ENCODE measurements at places on chromosomes 3 and 15.
A peak's percentile ranks its signal among the peaks of the same experiment; 100 is the strongest.

DNA sequence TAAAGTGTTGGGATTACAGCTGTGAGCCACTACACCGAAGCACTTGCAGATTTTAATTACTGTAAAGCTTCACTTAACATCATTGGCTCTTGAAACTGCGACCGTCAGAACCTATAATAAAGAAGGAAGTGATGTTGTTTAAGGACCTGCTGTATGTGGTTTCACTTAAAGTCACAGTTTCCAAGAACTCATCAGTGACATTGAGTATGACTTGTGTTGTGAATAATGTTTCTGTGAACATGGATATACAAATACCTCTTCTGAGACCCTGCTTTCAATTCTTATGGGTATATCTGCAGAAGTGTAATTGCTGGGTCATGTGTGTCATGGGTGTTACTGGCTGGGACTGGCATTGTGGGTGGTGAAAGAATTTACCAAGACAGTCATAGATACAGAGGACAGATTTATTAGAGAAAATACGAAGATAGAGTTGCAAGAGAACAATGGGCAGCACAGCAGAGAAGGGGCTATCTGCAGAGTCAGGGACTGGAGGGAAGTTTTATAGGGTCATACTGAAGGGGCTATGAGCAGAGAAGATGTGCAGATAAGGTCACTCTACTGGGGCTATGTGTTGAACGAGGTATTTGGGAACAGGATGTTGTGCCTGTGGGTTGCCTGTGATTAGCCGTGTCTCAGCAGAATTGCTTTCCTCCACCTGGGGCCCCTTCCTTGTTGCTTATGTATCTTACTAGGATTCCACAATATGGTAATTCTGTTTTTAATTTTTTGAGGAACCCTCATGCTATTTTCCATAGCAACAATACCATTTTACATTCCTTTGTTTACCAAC, 4.5 kb downstream of the NDUFB5 start:
- no peaks in the 10 kb centered on the region for H3K36me3 ChIP-seq
- H3K4me3 ChIP-seq, result no peak overlapping the region
- H3K27ac ChIP-seq, result no peak overlapping the region
- H3K27me3 ChIP-seq, result no peaks in the 10 kb centered on the region

DNA sequence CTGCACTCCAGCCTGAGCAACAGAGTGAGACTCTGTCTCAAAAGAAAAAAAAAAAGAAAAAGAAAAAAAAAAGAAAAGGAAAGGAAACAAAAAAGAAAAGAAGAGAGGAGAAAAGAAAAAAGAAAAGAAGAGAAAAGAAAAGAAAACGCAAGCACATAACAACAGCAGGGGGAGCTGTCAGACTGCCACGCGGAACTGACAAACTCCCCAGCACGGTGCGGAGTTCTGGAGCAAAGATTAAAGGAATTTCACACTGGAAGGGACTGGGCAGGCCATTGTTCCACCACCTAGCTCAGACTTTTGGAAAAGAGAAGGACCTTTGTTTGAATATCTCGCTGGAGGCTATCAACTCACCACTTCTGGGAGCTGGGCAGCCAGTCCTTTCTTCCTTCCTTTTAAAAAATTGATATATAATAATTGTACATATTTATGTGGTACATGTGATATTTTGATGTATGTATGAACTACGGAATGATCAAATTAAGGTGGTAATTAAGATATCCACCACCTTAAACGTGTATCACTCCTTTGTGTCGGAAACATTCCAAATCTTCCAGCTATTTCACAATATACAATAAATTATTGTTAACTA, 40.5 kb downstream of the DPPA2 start:
- no peaks in the 10 kb centered on the region for H3K4me1 ChIP-seq
- H3K36me3 ChIP-seq, result no peaks in the 10 kb centered on the region
- DNase-seq, result peak; percentile 41

- H3K27me3 ChIP-seq, result no peaks in the 10 kb centered on the region
- DNase-seq, result no peak
- no peaks in the 10 kb centered on the region for H3K36me3 ChIP-seq
These were observed at the start of gene ROBO2 for GRCh38 chr3:77039606-77040171. ROBO2 (plus strand) TSS chr3:77040099; CDS start chr3:77040786, 687 bp downstream.

DNA sequence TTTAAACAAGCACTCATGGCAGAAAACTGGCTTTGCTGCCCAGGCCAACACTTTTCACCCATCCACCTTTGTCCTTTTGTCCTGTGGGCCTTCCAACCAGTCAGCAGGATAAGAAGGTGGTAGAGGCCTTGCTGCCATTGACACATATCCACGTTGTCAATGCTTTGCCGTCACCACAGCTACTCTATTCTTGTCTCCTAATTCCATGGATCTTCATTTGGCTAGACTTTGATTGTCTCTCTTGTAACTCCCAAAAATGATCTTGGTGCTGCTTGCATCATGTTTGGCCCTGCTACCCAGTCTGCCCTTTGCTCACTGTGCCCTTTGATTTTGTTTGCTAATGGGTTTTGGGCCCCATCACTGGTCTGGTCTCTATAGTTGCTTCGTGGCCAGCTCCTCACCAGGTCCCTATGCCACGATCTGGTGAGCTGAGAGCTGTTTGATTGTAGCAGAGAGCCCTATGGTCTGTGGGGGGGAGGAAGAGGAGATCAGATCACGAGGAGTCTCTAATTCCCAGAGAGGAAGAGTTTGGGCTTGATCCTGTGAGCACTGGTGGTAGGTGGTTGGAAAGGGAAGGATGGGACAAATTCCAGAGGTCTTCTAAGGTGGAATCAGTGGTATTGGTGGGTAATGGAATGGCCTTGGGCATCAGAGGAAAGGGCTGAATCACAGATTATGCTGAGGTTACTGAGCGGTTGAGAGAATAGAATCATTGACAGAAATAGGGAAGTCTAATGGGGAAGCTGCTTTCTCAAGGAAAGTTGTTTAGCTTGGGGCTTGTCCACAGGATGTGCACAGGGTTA, 40.3 kb downstream of the ABHD2 start:
- no peaks in the 10 kb centered on the region for H3K27me3 ChIP-seq
- H3K36me3 ChIP-seq, result no peaks in the 10 kb centered on the region
- no peak overlapping the region for H3K4me3 ChIP-seq
- no peak overlapping the region for H3K27ac ChIP-seq

DNA sequence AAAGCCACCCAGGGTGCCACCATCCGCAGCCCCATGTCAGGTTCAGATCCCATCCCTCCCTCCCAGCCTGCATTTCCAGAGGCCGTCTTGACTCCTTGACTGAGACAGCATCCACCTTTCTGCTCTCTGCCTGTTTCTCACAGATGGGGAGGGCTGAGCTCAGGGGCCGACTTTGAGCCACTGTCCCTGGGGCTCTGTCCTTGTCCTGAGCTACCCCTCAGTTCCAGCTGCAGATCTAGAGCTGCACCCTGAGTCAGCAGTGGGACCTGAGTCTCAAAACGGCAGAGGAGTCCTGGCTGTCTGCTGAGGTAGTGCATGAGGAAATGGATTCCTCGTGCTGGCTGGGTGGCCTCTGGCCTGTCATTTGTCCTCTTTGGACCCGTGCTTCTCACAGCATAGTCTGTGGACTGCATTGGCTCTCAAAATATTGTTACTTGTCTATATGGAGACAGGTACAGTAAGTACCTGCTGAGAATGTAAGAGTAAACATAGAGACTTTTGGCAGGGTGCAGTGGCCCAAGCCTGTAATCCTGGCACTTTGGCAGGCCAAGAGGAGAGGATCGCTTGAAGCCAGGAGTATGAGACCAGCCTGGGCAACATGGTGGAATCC, 22.3 kb downstream of the RPLP1 start:
- DNase-seq, result no peak
- no peak overlapping the region for H3K4me3 ChIP-seq
- H3K4me1 ChIP-seq, result no peaks in the 10 kb centered on the region
- no peak overlapping the region for H3K27ac ChIP-seq
- H3K36me3 ChIP-seq, result no peaks in the 10 kb centered on the region

GRCh38 chr3:159914426-159914825, 74.2 kb upstream of the IL12A start:
- H3K27me3 ChIP-seq, result no peaks in the 10 kb centered on the region
- no peaks in the 10 kb centered on the region for H3K4me1 ChIP-seq
- no peak overlapping the region for H3K4me3 ChIP-seq
- no peak overlapping the region for H3K27ac ChIP-seq
- H3K36me3 ChIP-seq, result no peaks in the 10 kb centered on the region
- DNase-seq, result no peak

DNA sequence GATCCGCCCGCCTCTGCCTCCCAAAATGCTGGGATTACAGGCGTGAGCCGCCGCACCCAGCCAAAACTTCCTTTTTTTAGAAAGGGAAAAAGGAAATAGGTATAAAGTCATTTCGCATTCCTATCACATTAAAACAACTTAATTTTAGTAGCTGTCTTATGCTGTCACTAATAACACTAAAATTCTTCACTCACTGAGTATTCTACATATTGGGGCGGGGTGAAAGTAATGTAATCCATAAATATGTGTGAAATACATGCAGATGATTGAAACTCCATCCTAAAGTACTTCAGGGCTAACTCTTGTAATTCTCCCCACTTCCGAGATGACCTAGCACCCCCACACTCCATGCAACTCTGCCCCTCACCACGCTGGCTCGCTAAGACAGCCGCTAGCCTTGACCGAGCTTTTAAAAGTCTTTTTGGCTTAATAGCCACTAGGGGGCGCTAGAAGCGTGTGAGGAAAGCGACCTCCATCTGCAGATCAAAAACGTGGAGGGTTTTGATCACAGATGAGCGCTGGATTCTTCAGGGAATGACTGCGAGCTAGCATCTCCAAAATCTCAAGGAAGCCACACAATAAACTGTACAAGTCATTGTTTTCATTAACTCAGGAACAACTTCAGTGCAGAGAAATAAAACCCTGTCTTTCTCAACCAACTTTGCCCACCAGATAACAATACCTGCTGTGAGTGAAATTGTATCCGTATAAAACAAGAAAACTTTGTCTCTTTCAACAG, 129.3 kb upstream of the IGF1R start:
- DNase-seq, result peak; percentile 61
- no peak overlapping the region for H3K27ac ChIP-seq
- no peaks in the 10 kb centered on the region for H3K27me3 ChIP-seq
- H3K4me1 ChIP-seq, result peaks cover 1% of the 10 kb centered on the region

- H3K4me1 ChIP-seq, result no peaks in the 10 kb centered on the region
- no peak overlapping the region for H3K27ac ChIP-seq
- H3K27me3 ChIP-seq, result no peaks in the 10 kb centered on the region
These were observed 67.6 kb downstream of the SUMF1 start for GRCh38 chr3:4399476-4399875.

- no peak overlapping the region for H3K4me3 ChIP-seq
- no peak overlapping the region for H3K27ac ChIP-seq
- no peaks in the 10 kb centered on the region for H3K36me3 ChIP-seq
- DNase-seq, result no peak
- no peaks in the 10 kb centered on the region for H3K27me3 ChIP-seq
These were observed 59.5 kb downstream of the CBLB start for GRCh38 chr3:105809208-105809888.

DNA sequence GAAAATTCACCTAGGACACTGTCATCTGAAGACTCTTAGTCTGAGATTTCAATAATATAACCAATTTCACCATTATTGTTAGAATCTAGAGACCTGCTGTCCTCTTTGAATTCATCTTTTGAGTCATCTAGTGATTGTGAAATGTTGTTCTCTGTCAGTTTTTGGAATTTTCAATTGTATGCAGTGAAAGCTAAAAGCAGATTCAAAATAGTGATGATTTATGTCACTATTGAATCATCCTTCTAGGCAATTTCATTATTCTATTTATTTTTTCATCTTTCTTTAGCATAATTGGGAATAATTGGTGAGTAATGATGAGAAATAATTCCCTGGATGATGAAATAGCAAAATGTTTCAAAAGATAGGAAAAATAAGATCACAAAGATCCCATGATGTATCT, 101.7 kb upstream of the EIF1B start:
- no peaks in the 10 kb centered on the region for H3K36me3 ChIP-seq
- H3K27me3 ChIP-seq, result no peaks in the 10 kb centered on the region
- no peak for DNase-seq
- H3K4me1 ChIP-seq, result no peaks in the 10 kb centered on the region
- no peak overlapping the region for H3K27ac ChIP-seq
- H3K4me3 ChIP-seq, result no peak overlapping the region

GRCh38 chr3:42336103-42336502, 70.1 kb upstream of the CCK start:
- no peak for DNase-seq
- H3K27ac ChIP-seq, result no peak overlapping the region
- H3K36me3 ChIP-seq, result no peaks in the 10 kb centered on the region
- H3K4me3 ChIP-seq, result no peak overlapping the region
- H3K4me1 ChIP-seq, result no peaks in the 10 kb centered on the region

DNA sequence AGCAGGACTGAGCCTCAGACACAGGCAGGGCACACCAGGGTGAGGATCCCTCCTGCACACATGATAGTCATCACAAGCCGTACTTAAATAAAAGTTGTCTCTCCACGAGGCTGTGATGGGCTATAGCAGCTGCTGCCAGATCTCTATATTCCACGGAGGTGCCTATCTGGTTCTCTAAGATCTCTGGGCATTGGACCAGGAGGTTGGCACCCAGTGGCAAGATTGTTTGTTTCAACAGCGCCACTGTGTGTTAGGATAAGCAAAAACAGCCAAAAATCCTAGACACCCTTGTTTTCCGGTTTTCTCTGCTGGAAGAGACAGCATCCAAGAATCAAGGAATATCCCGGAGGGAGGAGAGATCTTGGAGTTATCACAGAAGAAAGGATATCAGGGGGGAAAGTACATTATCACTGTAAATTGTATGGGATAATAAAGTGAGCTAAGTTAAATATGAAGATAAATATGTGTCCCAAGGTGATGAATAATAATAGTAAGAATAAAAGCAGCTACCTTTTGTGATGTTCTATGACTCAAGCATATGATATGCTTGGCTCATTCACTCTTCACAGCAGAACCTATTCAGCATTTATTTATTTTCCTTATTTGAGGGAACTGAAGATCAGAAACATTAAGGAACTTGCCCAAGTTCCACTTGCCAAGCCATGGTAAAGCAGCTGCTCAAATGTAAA, 90.6 kb upstream of the AKAP13 start:
- H3K4me1 ChIP-seq, result no peaks in the 10 kb centered on the region
- H3K27ac ChIP-seq, result no peak overlapping the region
- H3K4me3 ChIP-seq, result no peak overlapping the region
- no peaks in the 10 kb centered on the region for H3K36me3 ChIP-seq
- DNase-seq, result no peak
- H3K27me3 ChIP-seq, result no peaks in the 10 kb centered on the region

All from iPS DF 6.9 (cell line).